OCI-LY7 (cell line): ENCODE measurements at places on chromosomes 3 and 15. TPM values are rescaled to one million over a fixed set of nuclear protein-coding genes. Genes with fewer than 3 reads are reported as not detected.
A peak's percentile ranks its signal among the peaks of the same experiment; 100 is the strongest.

DNA sequence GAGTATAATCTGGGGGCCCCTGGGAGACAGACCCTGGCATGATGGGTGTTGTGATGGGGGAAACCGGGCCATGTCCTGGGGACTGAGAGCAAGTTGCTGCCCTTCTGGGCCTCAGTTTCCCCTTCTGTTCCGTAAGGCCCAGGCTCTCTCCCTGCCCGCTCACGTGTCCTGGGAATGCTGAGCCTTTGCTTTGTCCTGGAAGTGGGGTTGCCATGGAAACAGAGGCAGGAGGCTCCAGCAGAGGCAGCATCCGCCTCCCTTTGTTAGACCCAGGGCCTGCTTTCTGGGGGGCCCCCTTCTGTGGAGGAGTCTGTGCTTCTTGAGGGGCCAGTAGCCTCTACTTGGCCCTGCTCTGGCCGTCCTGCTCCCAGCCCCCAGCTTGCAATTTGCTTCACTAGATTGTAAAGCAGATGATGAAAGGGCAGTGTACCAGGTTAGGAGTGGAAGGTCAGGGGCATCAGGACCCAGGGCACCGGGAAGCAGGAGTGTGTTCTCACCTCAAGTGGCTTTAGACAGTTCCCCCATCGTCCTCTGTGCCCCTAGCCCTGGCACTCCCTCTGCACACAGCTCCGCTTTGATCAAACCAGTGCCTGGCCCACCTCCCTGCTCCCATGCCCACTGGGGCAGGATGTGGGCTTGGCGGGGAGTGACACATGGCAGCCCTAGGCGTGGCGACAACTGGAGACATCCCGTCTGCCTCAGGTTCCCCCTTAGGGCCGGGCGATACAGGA is 105.6 kb downstream of the FBLN2 start:
- no peak for DNase-seq

Gene TMCO5A
- not detected in 2 replicates for total RNA-seq

GRCh38 chr3:77421916-77422315 is 382.0 kb downstream of the ROBO2 start:
- DNase-seq = no peak

- DNase-seq = peak; percentile 43
Observed at GRCh38 chr3:126498929-126499328, 18.6 kb downstream of the UROC1 start.

DNA sequence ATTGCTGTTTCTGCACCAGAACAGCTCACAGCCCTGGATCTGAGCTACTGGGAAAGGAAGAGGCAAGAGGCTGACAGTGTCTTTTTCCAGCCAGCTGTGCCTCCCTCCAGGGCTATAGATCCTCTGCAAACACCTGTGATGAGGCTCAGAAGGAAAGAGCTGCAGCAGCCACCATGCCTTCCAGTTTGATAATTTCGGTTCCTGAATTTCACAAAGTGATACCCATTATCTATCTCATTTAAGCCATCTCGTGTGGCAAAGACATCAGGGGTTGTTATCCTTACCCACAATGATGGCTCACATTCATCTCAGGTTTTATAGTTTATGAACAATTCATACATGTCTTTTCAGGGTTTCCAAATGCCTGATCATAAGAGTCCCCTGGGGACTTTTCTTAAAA is 1.8 kb upstream of the LARP6 start:
- no peak for DNase-seq

Gene ESYT3
- not detected in 2 replicates for total RNA-seq

Gene CACNA1D
- 0.42 TPM in 1 of 2 replicates, not detected in the other for total RNA-seq

DNA sequence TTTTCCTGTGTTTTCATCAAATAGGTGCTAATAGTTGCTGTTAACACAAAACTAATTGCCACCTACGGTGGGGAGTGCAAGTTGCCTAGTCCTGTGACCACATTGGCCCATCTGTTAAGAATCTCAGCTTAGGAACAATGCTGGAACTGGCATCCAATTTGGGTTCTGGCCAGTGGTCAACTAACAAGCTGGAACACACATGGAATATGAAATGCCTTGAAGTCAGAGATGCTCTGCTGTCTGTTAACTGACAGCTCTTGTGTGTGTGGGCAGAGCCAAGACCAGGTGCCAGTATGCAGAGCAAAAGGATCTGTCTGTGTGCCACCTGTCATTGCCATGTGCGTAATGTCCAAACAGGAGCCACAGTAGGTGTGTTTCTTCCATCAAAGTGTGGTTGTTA is 460.8 kb downstream of the ROBO2 start:
- DNase-seq = no peak

DNA sequence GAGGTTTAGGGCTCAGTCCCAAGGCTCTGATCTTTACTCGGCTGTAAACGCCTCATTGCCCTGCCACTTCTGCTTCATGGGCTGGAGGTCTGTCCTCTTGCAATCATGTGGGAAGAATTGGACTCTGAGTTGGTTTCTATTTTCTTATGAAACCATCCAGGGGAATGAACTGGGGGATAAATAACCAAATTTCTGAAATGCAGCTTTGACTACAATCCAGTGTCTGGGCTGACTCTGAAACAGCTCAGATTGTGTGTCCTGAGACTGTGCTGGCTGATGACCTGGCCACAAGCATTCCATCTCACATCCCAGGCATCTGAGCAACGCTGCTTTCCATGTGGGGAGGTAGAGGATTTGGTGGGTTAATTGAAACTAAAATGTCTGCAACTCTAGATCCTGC is 71.0 kb upstream of the GALNT15 start:
- no peak for DNase-seq

Gene ACTRT3
- total RNA-seq = 0.42 and 1.2 TPM in 2 replicates
